Vagina (tissue), 2 donors: ENCODE measurements at places on chromosomes 2 and 18. TPM values are rescaled to one million over a fixed set of nuclear protein-coding genes. Genes with fewer than 3 reads are reported as not detected.

DNA sequence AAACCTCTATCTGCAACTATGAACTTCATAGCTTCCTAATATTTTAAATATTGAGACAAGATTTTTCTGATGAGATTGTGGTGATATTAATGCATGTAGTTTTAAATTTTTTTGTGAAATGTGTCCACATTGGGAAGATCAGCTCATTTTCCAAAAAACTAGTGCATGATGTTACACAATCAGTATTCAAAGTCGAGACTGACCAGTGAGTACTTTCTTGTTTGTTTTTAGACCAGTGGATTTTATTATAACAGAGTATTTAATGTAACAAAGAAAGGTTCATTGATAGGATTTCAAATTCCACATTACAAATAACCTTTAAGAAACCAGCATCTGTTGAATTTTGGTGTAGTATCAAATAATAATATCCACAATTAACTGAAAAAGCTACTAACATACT, 99.3 kb downstream of the TTC27 start:
- DNase-seq, result no peak
- H3K27me3 ChIP-seq, result no peaks in the 10 kb centered on the region
- no peak overlapping the region for H3K4me3 ChIP-seq

GRCh38 chr2:237122214-237122666, 36.6 kb downstream of the COPS8 start:
- peaks cover 21% of the 10 kb centered on the region for H3K4me1 ChIP-seq
- H3K4me3 ChIP-seq, result no peak overlapping the region
- H3K36me3 ChIP-seq, result no peaks in the 10 kb centered on the region
- H3K27me3 ChIP-seq, result no peaks in the 10 kb centered on the region

- H3K27me3 ChIP-seq, result no peaks in the 10 kb centered on the region
- peaks cover 3% of the 10 kb centered on the region for H3K36me3 ChIP-seq
- peak overlapping the region; percentile 10 for H3K4me3 ChIP-seq
Observed at GRCh38 chr2:144431392-144431783, 88.5 kb downstream of the ZEB2 start.

- no peaks in the 10 kb centered on the region for H3K27me3 ChIP-seq
- H3K4me1 ChIP-seq, result no peaks in the 10 kb centered on the region
- H3K27ac ChIP-seq, result no peak overlapping the region
- no peaks in the 10 kb centered on the region for H3K36me3 ChIP-seq
- no peak overlapping the region for H3K4me3 ChIP-seq
Observed at GRCh38 chr2:9658972-9659371, 28.2 kb upstream of the YWHAQ start.

- no peaks in the 10 kb centered on the region for H3K4me1 ChIP-seq
- H3K4me3 ChIP-seq, result no peak overlapping the region
- H3K27me3 ChIP-seq, result no peaks in the 10 kb centered on the region
- no peak overlapping the region for H3K27ac ChIP-seq
- H3K36me3 ChIP-seq, result no peaks in the 10 kb centered on the region
- no peak for DNase-seq
Observed at GRCh38 chr2:146031158-146031557, 1511.2 kb upstream of the ZEB2 start.

DNA sequence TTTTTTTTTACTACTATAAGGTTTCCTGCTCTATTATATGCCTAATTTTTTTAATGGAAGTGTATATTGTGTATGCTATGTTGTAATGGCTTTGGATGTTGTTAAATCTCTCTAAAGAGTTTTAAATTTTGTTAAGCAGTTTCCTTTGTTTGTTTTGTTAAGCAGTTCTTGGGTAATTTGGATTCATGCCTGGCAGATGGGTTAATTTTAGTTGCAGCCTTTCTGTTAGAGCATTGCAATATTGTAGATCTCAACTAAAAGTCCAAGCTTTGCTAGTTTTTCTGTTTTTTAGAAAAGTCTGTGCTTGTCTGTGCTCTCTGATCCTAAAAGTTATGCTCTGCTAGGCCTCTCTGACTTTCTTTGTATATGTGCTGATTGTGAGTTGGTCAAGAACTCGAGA, 1229.0 kb upstream of the NRXN1 start:
- DNase-seq, result no peak
- H3K4me1 ChIP-seq, result no peaks in the 10 kb centered on the region
- H3K36me3 ChIP-seq, result no peaks in the 10 kb centered on the region
- no peaks in the 10 kb centered on the region for H3K27me3 ChIP-seq
- no peak overlapping the region for H3K4me3 ChIP-seq

DNA sequence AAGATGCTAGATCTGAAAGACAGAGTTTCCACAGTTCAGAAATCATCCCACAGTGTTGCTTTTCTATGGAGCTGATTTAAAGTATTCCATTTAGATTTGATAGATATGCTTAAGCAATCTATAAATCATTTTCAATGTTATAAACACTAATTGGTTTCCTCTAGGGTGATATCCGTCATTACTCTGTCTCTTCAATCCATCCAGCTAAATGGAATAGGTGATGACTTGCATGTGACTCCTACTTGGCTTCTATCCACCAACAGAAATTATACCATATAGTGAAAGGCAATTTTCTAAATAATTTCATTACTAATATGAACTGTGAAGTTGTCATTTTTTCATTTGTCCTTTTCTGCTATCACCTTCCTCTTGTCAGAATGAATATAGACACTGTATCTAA, 84.9 kb downstream of the AOX1 start:
- H3K27ac ChIP-seq, result no peak overlapping the region
- H3K36me3 ChIP-seq, result no peaks in the 10 kb centered on the region
- no peaks in the 10 kb centered on the region for H3K27me3 ChIP-seq
- no peak for DNase-seq
- H3K4me3 ChIP-seq, result no peak overlapping the region

DNA sequence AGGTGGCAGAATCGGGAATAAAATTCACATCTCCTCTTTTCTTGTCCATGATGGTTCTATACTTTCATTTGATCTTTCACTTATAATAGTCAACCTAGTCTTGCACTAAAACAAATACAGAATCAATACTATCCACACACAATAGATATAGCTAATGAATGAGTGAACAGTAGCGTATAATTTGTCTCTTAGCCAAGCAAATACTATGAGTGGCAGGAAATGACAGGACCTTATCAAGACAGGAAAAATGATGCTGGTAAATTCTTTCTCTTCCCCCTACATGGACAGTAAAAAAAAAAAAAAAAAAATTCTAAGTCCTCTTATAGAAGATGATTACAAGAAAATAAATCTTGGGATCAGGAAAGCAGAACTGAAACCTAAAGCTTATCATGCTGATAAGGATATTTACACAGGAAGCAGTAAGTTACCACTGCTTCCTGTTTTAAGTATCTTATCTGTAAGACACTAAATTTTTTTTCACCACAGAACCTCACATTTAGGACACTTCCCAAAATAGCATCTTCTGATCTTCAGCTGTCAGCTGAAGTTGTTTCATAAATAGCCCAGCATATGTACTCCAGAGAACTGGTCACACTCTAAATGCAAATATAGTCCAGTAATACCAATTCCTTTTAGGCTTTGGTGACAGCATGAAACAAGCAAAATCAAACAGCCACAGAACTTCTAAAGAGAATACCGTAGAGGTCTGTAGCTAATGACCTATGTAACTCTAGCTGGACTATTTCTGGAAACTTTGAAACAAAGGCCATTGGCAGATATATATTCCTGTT, 27.0 kb downstream of the IRS1 start:
- H3K36me3 ChIP-seq, result no peaks in the 10 kb centered on the region
- H3K27me3 ChIP-seq, result no peaks in the 10 kb centered on the region
- peaks cover 42% of the 10 kb centered on the region for H3K4me1 ChIP-seq
- DNase-seq, result no peak
- no peak overlapping the region for H3K27ac ChIP-seq
- no peak overlapping the region for H3K4me3 ChIP-seq

GRCh38 chr2:78540255-78540654, 485.2 kb upstream of the REG3G start:
- no peak overlapping the region for H3K27ac ChIP-seq
- H3K4me3 ChIP-seq, result no peak overlapping the region
- no peak for DNase-seq
- H3K36me3 ChIP-seq, result no peaks in the 10 kb centered on the region
- no peaks in the 10 kb centered on the region for H3K27me3 ChIP-seq
- H3K4me1 ChIP-seq, result no peaks in the 10 kb centered on the region

DNA sequence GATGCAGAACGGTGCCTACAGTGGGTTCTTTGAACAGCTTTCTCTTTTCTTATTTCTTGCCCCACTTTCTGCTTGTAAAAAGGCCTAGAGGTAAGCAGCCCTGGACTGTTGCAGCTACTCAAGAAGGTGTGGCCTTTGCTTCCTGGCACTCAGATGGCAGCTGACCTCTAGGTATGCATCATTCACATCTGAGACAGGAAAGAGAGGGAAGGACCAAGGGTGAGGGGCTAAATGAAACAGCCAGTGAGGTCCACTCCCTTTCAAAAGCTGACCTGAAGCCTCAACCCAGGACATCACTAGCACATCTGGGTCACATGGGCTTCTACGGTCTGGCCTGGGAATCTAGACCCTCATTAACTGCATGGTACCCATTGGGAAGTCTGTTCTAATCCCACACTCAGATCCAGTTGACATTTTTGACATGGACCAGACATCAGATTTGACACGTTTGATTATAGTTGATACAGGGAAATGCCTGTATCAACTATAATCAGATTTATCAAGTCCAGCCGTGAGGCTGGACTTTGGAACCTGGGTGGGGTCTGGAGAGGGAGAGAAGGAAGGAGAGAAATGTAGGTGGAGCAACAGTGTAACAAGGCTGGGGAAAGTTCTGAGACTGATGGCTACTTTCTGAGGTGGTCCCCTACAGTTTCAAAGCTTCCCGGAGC, 60.2 kb downstream of the E2F6 start:
- no peak for DNase-seq
- H3K27ac ChIP-seq, result peak overlapping the region; percentile 62
- H3K4me1 ChIP-seq, result peaks cover 8% of the 10 kb centered on the region
- H3K4me3 ChIP-seq, result no peak overlapping the region

DNA sequence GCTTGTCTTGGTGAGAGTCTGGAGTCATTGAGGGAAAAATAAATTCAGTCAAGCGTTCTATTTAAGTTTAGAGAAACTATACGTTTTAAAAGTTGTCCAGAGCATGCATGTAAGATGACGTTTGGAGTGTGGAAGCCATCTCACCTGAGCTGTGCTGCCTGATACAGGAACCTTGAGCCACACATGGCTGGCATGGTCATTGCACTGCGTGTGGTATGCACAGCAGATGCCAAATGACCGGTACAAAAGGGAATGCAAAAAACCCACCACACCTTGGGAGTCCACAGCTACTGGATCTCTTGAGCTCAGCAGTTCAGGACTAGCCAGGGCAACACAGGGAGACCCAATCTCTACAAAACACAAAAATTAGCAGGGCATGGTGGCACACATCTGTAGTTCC, 4.3 kb downstream of the MZT2B start:
- DNase-seq, result no peak
- H3K27me3 ChIP-seq, result no peaks in the 10 kb centered on the region

The TNS1 gene
- total RNA-seq, result 216 TPM

The RAX gene
- not detected for total RNA-seq

The GBX2 gene
- total RNA-seq, result not detected

The NT5DC4 gene
- total RNA-seq, result not detected

The CELF4 gene
- 2.2 TPM for total RNA-seq

The B3GNT7 gene
- 7.1 TPM for total RNA-seq

The SPATA3 gene
- total RNA-seq, result not detected
